Kidney capillary endothelial cell (primary cell): ENCODE measurements at places on chromosomes 12 and 14.

DNA sequence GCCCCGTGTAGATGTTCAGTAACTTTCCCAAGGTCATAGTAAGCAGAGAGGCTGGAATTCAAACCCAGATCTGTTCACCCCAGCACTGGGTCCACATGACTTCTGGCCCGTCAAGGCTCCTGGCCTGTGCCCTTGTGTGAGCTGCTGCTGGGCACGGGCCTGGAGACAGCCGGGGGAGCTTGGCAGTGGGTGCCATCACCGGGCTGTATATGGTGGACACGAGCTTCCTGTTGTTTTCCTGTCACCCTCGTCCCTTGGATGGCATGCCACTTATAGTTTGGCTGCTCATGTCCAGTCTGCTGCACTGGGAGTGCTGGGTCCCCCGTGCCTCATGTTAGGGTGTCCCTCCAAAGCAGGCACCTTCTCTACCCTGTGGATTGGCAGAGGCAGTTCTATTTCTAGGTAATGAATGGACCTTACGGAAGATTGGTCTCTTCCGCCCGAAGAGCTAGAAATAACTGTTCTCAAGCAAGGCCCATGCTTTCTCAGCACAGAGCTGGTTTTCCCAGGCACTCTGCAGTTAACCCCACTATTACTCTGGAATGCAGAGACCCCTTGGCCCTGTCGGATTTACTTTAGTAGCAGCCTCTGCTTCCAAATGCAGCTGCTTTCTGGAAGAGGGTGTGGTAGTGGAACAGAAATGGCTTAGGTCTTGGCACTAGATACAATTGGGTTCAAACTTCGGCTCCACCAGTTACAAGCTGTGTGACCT, 44.3 kb downstream of the ELK3 start:
- no peak for DNase-seq

DNA sequence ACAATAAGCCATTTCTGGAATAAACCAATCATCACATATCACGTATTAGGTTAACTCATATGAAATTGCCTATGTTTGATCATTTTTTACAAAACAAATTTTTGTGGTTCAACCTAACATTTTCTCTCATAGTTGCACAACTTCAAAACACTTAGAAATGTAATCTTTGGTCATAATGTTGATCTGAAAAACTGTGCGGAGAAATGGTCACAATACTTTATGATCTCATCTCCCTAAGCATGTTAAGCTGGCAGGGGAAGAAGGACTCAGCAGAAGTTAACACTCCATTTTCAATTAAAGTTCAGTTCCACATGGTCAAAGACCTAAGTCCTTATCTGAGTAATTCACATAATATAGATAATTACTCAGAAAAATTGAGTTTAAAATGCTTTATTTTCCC, 194.8 kb downstream of the CAPZA3 start:
- no peak for DNase-seq

- DNase-seq, result no peak
Observed at GRCh38 chr12:93413064-93413463, 28.7 kb downstream of the UBE2N start.

GRCh38 chr12:105860561-105861207, 278.1 kb downstream of the NUAK1 start:
- DNase-seq, result no peak

DNA sequence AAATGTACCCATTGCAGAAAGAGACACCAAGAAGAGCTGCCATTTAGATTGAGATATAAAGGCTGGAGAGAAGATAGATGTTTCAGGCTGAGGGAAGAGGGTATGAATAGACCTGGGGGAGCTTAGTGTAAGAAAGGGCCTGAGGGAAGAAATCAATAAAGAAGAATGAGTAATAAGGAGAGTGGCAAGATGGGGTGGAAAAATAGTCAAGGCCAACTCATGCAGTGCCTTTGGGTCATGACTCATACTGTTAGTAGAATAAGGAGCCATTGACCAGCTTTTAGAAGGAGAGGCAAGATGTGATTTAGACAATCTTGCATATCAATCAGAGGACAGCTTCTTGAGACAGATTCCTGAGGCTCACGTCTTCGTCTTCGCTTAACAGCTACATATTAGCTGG, 287.5 kb downstream of the DUSP6 start:
- no peak for DNase-seq

DNA sequence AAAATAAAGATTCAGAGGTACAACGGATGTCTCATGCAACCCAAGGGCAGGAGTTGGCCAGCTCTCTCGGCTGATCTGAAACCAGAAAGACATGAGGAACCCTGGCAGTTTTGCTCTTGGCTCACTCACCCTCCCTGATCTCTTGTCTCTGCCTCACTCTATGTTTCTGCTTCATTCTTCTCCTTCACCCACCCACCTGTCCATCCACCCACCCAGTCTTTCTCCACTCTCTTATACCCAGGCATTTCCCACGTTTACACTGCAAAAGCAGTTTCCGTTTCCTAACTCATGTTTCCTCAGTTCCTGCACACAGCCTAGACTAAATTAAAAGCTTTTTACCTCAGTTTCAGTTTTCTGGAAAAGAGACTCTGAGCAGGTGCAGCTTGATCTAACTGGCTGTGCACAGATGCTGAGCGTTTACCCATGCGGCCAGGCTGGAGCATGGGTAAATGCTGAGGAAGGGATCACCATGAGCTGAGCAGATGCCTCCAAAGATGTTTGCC, 157.6 kb downstream of the PRKCH start:
- DNase-seq, result no peak

GRCh38 chr12:47110718-47111391, 31.1 kb upstream of the AMIGO2 start:
- no peak for DNase-seq

GRCh38 chr12:90910958-90911357, 44.0 kb downstream of the CCER1 start:
- DNase-seq, result no peak

DNA sequence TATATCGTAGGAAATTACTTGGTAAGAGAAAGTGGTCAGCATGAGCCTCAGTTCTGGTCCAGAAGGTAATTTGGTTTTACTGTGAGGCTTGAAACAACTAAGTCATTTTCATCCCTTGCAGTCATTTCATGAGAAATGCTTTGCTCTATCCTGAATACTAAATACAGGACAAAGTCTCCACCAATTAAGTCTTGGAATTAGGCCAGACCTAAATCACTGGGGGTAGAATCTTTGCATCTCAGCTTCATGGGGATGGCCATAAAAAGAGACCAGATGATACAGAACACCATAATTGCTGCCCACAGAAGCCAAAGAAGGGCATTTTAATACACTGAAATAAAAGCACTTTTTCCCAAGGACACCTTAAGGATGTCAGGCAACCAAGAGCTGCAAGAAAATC, 277.9 kb upstream of the DCN start:
- DNase-seq, result no peak

GRCh38 chr12:75818863-75819262, 212.7 kb downstream of the PHLDA1 start:
- no peak for DNase-seq

GRCh38 chr12:55671746-55672145, 35.1 kb downstream of the OR10P1 start:
- DNase-seq, result no peak

GRCh38 chr14:72892103-72892878, 1.6 kb downstream of the DPF3 start:
- DNase-seq, result peak; percentile 40

- no peak for DNase-seq
Observed at GRCh38 chr12:53055471-53056266, 5.8 kb downstream of the TNS2 start.

DNA sequence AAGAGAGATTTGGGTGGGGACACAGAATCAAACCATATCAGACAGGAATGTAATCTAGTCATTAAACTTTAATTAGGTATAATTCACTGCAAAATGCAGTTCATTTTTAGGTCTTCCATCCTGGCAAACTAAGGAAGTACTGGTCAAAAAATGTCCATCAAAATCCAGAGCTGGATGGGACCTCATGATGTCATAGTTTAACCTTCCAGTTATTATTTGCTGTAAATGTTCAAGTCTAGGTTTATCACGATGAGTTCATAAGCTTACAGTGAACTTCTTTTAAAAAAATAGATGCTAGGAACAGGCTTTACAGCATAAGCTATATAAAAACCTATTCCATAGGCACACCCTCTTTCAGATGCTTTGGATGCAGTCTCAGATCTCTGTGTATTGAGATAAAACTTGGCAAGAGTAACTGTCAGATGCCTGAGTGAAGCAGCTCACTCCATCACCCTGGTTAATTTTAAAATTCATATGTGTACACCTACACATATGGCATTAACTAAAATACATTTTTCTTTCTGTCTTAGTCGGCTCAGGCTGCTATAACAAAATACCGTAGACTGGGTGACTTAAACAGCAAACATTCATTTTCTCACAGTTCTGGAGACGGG, 7.9 kb downstream of the SSPN start:
- DNase-seq, result no peak

GRCh38 chr12:116693286-116694227, 44.3 kb downstream of the SPRING1 start:
- DNase-seq, result no peak

DNA sequence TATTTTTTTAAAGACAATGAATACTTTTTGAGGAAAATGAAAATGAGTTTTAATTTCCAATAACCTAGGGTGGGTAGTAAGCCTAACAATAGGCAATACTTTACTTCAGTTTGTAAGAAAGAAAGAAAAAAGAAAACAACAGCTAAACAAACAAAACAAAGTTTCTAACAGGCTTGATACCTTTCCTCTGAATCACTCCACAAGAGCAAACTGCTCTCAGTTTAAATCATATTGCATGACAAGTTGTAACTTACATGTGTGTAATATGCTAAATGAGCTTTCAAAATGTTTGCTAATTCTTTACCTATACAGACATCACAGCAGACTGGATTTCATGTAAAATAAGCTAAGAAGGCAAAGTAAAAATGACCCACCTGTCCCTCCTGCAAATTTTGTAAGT, 6.7 kb upstream of the LMO3 start:
- no peak for DNase-seq

DNA sequence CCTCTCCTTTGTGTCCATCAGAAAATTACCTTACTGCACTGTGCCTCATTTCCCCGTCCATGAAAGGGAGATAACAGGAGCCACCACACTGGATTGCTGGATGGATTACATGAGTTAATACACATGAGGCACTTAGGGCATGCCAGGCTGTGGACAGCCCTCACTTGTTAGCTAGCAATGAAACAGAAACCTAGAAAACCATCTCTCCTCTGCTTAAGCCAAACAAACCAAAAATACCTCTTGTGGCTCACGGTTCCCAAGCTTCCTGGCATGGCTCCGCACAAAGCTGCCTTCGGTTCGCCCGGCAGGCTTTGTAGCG, 660 bp upstream of the HCFC2 start:
- peak; percentile 27 for DNase-seq

DNA sequence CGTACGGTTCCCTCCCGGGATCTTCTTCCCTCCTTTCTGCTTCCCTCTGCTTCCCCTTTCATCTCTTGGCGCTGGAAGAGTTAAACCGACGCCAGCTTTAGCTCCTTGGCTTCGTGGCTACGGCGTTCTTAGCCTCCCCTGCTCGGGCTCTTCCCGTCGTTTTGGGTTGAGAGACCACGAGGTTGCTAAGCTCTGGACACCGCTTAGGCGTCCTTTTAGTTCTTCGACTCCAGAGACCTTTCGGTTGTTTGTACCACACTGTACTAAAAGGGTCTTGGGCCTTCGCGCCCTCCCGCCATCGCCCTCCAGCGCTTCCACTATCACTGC, 545 bp downstream of the CPSF2 start:
- DNase-seq, result no peak

GRCh38 chr12:119649202-119649808, 18.6 kb upstream of the PRKAB1 start:
- no peak for DNase-seq

GRCh38 chr12:12975322-12976077, 23.5 kb upstream of the GPRC5D start:
- peak; percentile 36 for DNase-seq

GRCh38 chr12:92702754-92703679, at the start of gene PLEKHG7:
Gene PLEKHG7, plus strand, starts transcription at chr12:92702989. Its CDS starts 3,643 bp downstream, at chr12:92706632.
- no peak for DNase-seq

DNA sequence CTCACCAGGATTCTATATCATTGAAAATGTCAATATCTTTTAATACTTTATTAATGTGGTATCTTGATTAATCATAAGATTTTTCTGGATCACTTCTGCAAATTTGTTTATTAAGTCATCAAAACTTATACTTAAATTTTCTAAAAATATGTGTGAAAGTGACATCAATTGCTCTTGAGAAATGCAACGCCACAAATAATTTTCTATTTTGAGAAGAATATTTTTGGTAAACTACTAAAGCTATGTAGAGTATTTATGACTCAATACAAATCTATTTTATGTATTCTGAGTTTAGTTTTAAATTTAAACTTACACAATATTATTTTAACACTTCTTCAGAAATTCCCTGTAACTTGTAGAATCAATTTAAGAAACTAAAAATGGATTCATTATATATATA, 263.3 kb downstream of the RASSF9 start:
- no peak for DNase-seq

DNA sequence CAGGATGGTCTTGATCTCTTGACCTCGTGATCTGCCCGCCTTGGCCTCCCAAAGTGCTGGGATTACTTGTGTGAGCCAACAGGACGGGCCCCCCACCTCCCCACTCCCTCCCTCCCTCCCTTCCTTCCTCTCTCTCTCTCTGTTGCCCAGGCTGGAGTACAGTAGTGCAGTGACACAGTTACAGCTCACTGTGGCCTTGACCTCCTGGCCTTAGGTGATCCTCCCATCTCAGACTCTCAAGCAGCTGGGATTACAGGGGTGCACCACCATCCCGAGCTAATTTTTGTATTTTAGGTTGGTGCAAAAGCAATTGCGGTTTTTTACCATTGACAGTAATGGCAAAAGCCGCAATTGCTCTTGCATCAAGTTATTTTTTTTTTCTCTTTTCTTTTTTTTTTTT, 19.2 kb upstream of the ANAPC5 start:
- DNase-seq, result no peak

GRCh38 chr12:27024291-27024690, 1.9 kb downstream of the MED21 start:
- no peak for DNase-seq

- DNase-seq, result no peak
Observed at GRCh38 chr12:67323007-67323406, 53.8 kb downstream of the CAND1 start.

DNA sequence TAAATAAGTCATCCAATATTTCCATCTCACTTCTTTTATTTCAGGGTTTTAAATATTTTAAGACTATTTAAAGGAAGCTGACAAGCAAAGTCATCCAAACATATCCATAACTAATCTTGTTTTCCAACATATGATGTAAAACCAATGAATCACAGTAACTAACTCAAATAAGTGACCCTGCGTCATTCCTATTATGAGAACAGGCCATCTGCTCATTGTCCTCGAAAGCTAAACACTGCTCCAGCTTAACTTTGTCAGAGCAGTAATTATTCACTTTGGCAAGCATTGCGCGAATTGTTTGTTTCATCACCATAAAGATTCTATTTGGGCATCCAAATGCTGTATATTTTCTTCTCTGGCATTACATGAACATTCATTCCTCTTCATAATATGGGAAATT, 99.1 kb downstream of the CAPZA3 start:
- no peak for DNase-seq
